Endodermal cell (in vitro differentiated cells): ENCODE measurements at places on chromosomes 4 and X. TPM values are rescaled to one million over a fixed set of nuclear protein-coding genes. Genes with fewer than 3 reads are reported as not detected.

EREG gene
- 0.11 TPM in 1 of 2 replicates, not detected in the other for total RNA-seq

CLGN gene
- total RNA-seq, result 4.6 and 4.7 TPM in 2 replicates

TSPAN6 gene
- total RNA-seq, result 58.4 to 60.4 TPM (median 59.1 TPM) in 3 replicates

GRCh38 chr4:152206646-152207377 is 329.1 kb downstream of the FBXW7 start:
- H3K27ac ChIP-seq, result no peak overlapping the region
- no peaks in the 10 kb centered on the region for H3K27me3 ChIP-seq
- H3K4me1 ChIP-seq, result no peaks in the 10 kb centered on the region
- no peak for DNase-seq
- no peaks in the 10 kb centered on the region for H3K36me3 ChIP-seq
- no peak overlapping the region for H3K4me3 ChIP-seq

DNA sequence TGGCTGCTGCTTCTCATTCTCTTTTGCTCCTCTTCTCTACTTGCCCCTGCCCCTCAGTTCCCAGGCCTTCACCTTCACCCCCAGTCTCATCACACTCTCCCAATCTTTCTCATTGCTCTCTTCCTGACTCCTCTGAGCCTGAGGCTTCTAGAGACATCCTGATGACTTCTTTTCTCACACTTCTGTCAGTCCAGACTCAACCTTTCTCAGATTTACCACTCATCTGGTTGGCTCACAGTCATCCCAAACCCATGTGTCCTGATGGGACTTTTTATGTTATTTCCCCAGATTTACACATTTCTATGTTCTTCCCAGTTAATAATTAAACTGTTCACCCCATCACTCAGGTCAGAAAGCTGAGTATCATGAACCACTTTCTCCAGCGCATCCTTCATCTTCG is 68.0 kb downstream of the TMA16 start:
- no peaks in the 10 kb centered on the region for H3K36me3 ChIP-seq
- no peak for DNase-seq
- H3K4me3 ChIP-seq, result no peak overlapping the region
- H3K4me1 ChIP-seq, result no peaks in the 10 kb centered on the region

DNA sequence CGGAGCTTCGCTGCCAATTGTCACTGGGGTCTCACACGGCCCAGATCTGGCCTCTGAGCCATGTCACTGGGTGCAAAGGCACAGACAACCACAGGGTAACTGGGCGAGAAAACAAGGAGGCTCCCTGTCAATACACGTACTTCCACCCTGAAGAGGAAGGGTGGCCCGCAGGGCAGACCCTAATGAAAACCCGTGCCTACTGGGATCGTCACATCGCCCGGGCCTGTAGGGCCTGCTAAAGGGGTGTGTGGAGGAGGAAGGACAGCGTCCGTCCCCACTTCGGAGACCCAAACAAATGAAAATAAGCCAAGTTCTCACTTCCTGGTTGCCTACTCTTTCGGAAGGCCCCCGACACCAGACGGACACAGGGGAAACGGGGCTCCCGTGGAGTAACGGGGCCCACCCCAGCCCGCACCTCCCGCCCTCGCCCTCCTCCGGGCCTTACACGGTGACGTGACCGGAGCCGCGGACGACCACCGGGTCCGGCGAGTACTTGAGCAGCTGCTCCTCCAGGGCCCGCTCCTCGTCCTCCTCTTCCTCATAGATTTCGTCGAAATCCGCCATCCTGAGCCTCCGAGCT is 578 bp downstream of the CHIC2 start:
- H3K36me3 ChIP-seq, result no peaks in the 10 kb centered on the region
- H3K27ac ChIP-seq, result peak overlapping the region; percentile 84
- peaks cover 11% of the 10 kb centered on the region for H3K4me1 ChIP-seq
- no peaks in the 10 kb centered on the region for H3K27me3 ChIP-seq
- peak overlapping the region; percentile 90 for H3K4me3 ChIP-seq

DNA sequence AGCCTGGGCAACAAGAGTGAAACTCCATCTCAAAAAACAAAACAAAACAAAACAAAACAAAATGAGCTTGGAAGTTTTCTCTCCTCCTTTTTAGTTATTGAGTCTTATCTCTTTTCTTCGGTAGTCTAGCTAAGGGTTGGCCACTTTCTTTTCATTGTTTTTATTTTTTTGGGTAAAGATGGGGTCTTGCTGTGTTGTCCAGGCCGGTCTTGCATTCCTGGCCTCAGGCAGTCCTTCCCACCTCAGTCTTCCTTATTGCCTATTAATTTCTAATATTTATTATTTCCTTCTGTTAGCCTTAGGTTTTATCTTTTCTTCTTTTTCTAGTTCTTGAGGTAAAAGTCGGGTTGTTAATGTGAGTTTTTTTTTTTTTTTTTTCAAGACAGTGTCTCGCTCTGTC is 16.4 kb downstream of the METAP1 start:
- no peaks in the 10 kb centered on the region for H3K4me1 ChIP-seq
- no peak overlapping the region for H3K4me3 ChIP-seq
- H3K27me3 ChIP-seq, result no peaks in the 10 kb centered on the region

- H3K4me1 ChIP-seq, result peaks cover 21% of the 10 kb centered on the region
- no peaks in the 10 kb centered on the region for H3K36me3 ChIP-seq
- no peak for DNase-seq
Measured at GRCh38 chr4:93334003-93334402, 494.6 kb upstream of the ATOH1 start.

- no peaks in the 10 kb centered on the region for H3K36me3 ChIP-seq
- H3K27me3 ChIP-seq, result no peaks in the 10 kb centered on the region
- H3K4me3 ChIP-seq, result no peak overlapping the region
- DNase-seq, result no peak
Measured at GRCh38 chrX:130594453-130594916, 192.7 kb downstream of the RBMX2 start.

- DNase-seq, result no peak
- H3K4me3 ChIP-seq, result no peak overlapping the region
- no peak overlapping the region for H3K27ac ChIP-seq
Measured at GRCh38 chr4:93532234-93532633, 296.3 kb upstream of the ATOH1 start.

GRCh38 chr4:130056286-130056685 is 960.3 kb downstream of the C4orf33 start:
- DNase-seq, result no peak
- H3K4me3 ChIP-seq, result no peak overlapping the region
- H3K27ac ChIP-seq, result no peak overlapping the region
- no peaks in the 10 kb centered on the region for H3K4me1 ChIP-seq
- H3K36me3 ChIP-seq, result no peaks in the 10 kb centered on the region

DNA sequence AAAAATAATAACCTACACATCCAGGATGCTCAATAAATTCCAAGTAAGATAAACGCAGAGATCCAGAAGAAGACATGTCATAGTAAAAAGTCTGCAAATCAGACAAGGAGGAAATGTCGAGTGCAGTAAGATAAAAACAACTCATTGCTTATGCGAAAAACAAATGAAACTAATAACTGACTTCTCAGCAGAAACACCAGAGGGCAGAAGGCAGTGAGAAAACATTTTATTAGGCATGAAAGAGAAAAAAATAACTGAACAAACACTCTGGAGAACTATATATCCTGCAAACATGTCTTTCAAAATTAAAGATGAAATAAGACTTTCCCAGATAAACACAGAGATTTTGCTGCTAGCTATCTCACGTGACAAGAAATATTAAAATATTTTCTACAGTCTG is 201.3 kb upstream of the CTSO start:
- H3K4me1 ChIP-seq, result no peaks in the 10 kb centered on the region
- no peak for DNase-seq
- no peak overlapping the region for H3K27ac ChIP-seq

DNA sequence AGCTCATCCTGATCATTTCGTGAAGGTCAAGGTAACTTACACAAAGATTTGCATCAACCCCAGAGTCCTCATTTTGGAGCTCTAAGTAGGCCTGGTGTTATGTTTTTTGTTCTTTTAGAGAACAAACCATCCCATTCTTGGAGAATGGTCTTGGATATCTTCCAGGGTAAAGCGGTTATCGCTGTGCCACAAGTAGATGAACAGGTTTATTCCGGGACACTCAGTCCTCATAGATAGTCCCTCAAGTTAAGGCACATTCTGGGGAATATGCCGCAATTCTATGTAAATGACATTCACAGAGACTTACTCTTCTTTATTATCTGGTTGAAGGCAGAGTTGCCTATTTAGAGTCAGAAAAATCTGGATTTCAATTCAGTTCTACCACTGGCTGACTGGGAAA is 95.0 kb upstream of the FTHL17 start:
- H3K4me1 ChIP-seq, result no peaks in the 10 kb centered on the region
- H3K27me3 ChIP-seq, result no peaks in the 10 kb centered on the region
- H3K4me3 ChIP-seq, result no peak overlapping the region
- no peak for DNase-seq
- H3K36me3 ChIP-seq, result peaks cover 4% of the 10 kb centered on the region

- no peak overlapping the region for H3K27ac ChIP-seq
- no peaks in the 10 kb centered on the region for H3K36me3 ChIP-seq
- H3K4me3 ChIP-seq, result no peak overlapping the region
- H3K27me3 ChIP-seq, result no peaks in the 10 kb centered on the region
- DNase-seq, result peak; percentile 51
- H3K4me1 ChIP-seq, result peaks cover 5% of the 10 kb centered on the region
Measured at GRCh38 chr4:3269105-3269927, 20.4 kb downstream of the MSANTD1 start.

DNA sequence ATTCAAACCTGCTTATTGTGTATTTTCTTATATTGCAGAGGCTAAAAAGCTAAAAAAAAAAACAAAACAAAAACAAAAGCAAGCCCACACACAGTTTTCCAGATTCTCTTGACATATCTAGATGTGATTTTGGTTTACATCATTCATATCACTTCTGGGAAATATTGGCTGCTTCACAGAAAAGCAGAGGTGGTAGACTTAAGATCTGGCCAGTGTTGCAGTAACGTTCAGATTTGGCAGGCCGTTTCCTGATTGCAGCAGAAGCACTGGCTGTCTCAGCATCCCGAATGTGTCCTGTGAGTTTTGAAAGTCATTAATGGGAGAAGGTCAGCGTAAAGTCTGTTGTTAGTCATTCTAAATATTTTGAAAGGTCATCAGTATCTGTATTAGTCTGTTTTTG is 2062.0 kb downstream of the ARAP2 start:
- H3K27ac ChIP-seq, result no peak overlapping the region
- no peaks in the 10 kb centered on the region for H3K36me3 ChIP-seq
- H3K4me3 ChIP-seq, result no peak overlapping the region
- H3K4me1 ChIP-seq, result no peaks in the 10 kb centered on the region
- H3K27me3 ChIP-seq, result no peaks in the 10 kb centered on the region
- DNase-seq, result no peak

- H3K27ac ChIP-seq, result no peak overlapping the region
- peak overlapping the region; percentile 48 for H3K4me3 ChIP-seq
- H3K4me1 ChIP-seq, result peaks cover 60% of the 10 kb centered on the region
- no peaks in the 10 kb centered on the region for H3K27me3 ChIP-seq
Measured at GRCh38 chr4:87033902-87034301, 99.1 kb downstream of the AFF1 start.

GRCh38 chr4:178599521-178599920 is 1157.3 kb upstream of the AGA start:
- H3K4me1 ChIP-seq, result no peaks in the 10 kb centered on the region
- H3K36me3 ChIP-seq, result no peaks in the 10 kb centered on the region
- no peak overlapping the region for H3K27ac ChIP-seq
- H3K27me3 ChIP-seq, result no peaks in the 10 kb centered on the region

- DNase-seq, result no peak
- H3K27me3 ChIP-seq, result no peaks in the 10 kb centered on the region
- H3K36me3 ChIP-seq, result peaks cover 16% of the 10 kb centered on the region
Measured at GRCh38 chrX:120228187-120228908, 22.3 kb upstream of the ZBTB33 start.

DNA sequence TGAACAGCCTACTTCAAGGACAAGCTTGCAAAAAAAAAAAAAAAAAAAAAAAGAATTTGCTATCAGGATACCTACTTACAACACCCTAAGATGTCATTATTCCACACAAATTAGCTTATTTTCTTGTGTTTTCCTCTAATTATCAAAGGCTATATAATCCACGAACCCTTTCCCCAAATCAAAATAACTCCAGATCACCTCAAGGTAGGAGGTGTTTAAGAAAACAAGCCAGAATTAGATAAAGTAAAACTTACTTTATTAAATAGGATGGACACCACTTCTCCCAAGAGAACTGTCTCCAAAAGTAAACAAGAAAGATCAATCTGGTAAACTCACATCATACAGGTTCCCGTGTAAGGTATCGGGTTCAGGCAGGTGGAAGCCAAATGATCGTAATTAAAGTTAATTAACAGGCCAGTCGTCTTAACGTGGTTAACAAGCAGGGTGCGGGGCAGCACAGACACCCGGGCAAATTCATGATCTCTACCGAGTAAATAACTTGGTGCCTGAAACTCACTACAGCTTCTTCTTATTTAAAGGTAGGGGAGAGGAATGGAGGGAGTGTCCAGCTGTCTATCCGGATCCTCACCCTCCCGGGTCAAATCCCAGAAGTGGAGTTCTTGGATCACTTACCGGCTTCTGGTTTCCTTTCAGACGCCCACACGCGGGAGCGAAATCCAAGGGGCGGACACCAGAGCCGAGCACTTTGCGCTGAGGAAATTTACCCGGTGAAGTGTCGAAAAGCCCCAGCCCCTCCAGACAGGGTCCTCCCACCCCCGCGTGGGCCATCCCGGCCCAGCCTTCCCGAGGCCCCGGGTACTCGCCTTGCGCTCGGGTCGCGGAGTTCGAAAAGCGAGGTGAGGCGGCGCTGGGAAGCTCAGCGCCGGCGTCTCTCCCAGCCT is 708 bp downstream of the ARAP2 start:
- no peaks in the 10 kb centered on the region for H3K36me3 ChIP-seq
- DNase-seq, result no peak
- H3K4me1 ChIP-seq, result no peaks in the 10 kb centered on the region
- H3K27me3 ChIP-seq, result peaks cover 15% of the 10 kb centered on the region
- H3K27ac ChIP-seq, result no peak overlapping the region
- H3K4me3 ChIP-seq, result peak overlapping the region; percentile 83

- no peaks in the 10 kb centered on the region for H3K36me3 ChIP-seq
- DNase-seq, result no peak
- H3K4me1 ChIP-seq, result no peaks in the 10 kb centered on the region
Measured at GRCh38 chrX:97820170-97820569, 936.5 kb downstream of the RPA4 start.
